ENCODE measurements at places on chromosomes 6 and 20.

DNA sequence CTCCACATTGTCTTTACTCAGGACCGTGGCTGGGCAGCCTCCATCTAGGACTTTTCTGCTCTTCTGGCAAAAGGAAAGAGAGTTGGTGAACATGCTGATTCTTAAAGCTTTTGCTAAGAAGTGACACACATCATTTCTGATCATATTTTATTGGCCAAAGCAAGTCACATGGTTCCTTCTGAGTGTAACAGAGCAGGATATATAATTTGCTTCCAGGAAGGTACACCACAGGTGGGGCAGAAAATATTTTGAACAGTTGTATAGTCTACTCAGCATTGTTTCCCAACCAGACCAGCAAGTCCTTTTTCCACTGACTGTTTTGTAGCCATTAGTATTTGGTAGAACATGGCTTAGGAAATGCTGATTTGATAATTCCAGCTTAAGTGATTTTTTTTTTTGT is 73.5 kb downstream of the AKAP7 start:
- no peak for DNase-seq

- no peak for DNase-seq
Measured at GRCh38 chr6:13256266-13257001, 71.9 kb downstream of the TBC1D7 start.

GRCh38 chr6:102398788-102399390 is 1005.4 kb downstream of the GRIK2 start:
- DNase-seq = no peak

- DNase-seq = no peak
Measured at GRCh38 chr6:143241111-143241510, 180.4 kb downstream of the AIG1 start.
